ENCODE measurements at places on chromosomes 5 and 9.

DNA sequence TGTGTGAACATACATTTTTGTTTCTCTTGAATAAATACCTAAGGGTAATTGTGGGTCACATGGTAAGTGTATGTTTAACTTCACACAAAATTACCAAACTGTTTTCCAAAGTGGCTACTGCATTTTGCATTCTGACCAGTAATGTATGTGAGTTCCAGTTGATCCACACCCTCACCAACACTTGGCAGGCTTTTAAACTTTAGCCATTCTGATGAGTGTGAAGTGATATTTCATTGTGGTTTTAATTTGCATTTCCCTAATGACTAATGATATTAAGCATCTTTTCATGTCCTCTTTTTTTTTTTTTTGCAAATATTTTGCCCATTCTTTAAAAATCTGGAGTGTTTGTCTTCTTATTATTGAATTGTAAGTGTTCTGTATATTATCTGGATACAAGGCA, 53.5 kb upstream of the MAST4 start:
- DNase-seq, result no peak

DNA sequence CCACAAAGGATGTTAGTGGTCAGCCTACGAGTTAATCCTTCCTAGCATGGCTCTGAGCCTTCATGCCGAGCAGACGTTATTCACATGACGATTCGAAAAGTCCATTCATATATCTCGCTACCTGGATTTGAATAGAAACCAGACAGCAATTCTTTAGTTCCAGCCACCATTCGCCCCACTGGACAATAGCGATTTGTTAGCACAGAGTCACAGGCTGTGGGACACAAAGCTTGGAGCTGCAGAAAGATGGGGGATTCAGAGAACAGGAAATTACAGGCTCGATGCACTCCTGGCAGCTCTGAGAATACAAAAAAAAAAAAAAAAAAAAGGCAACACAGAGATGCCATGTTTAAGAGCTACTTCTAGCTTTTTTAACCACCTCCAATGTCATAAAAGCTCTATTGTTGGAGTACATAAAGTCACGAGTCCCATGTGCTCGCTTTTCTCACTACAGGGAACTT, 110.7 kb downstream of the NR6A1 start:
- DNase-seq, result peak; percentile 62

GRCh38 chr5:96079075-96079474, 117.4 kb upstream of the ELL2 start:
- peak; percentile 86 for DNase-seq

DNA sequence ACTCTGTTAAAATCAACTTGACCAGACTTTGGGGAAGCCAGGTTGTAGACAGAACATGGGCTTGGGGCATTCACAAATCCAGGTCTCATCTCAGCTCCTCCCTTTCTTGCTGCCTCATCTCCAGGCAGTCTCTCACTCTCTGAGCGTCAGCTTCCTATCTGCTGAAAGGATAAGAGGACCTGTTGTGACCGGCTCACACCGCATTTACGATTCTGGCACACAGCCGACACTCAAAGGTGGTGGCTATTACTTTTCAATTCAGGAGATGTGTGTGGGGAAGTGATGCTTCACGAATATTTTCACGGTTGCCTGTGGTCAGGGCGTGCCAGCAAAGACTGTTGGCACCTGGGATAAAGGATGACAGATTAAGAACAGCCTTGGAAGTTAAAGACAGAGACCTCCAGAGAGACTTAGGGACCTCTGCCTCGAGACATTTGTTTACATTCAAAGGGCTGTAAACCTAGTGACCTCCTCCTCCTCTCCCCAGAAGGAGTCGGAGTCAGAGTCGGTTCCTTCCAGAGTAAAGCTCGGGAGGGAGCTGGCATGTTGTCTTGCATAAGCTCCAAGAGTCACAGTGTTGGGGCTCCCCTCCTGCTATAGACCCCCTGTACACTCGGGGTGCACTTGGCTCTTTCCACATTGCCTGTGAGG, 83.2 kb downstream of the AK8 start:
- no peak for DNase-seq

DNA sequence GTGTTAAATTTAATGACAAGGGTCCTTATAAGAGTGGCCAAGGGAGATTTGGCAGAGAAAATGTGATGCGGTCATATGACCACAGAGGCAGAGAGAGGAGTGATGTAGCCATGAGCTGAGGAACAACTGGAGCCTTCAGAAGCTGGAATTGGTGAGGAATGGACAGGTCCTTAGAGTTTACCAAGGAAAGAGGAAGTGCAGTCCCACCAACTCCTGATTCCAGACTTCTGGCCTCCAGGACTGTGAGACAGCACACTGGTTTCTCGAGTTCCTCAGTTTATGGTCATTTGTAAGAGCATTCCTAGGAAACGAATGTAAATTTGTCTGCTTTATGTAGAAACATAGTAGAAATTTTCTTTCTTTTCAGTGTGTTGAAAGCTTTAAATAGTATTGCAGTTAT, 410.1 kb downstream of the CDH18 start:
- no peak for DNase-seq

DNA sequence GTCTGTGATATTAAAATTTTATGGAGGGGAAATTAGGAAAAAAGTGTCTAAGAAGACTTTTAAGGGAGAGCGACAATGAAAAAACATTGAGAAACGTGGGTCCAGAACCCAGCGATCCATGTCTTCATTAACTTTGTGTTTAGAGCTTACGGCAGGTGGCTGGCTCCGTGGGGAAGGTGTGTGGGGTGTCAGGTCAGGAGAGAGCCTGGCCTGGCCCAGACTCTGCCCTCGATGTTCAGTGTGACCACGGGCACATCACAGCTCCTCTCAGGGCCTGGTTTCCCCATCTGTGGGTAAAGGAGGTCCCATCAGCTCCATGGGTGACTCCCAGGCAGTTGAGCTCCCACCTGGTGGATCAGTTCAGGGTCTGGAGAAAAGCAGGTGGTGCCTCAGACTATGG, 22.1 kb downstream of the DAB2IP start:
- DNase-seq, result no peak

GRCh38 chr5:159804121-159804520, 112.2 kb upstream of the ADRA1B start:
- DNase-seq, result no peak

DNA sequence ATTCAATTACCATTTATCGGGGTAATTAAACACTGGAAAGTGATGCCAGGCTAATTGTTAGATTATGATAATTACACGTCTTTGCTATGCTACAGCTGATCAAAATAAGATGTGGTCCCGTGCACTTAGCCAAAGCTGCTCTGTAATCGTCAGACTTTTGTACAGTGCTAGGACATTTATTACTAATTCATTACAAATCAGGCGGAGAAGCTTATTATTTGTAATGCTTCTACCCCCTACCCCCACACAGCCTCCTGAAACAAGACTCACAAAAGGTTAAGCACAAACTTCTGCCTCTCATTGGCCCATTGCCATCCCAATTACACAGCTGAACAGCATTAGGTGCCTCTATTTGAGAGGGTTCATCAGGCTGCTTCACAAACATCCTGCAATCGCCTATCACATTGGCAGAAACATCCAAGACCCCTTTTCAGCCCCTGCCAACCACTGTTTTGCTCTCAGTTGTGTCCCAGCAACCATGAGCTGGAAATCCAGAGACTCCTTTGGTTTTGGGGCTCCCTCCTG, 232.7 kb downstream of the EFNA5 start:
- no peak for DNase-seq

- no peak for DNase-seq
These were observed 186.5 kb downstream of the LURAP1L start for GRCh38 chr9:12961276-12961809.

DNA sequence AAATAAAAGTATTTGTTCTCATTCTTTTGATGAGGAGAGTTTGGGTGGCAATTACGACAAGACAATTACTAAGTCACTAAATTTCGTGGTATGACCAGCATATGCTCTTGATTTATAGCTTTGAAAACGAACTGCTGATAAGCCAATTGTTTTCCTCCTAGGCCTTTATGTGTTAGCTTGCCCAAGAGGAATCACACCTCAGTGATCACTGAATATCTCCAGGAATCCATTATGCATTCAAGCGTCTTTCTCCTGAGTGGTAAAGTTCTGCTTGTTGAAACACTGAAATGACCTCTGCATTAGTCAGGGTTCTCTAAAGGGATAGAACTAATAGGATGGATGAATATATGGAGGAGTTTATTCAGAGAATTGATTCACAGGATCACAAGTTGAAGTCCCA, 677.7 kb upstream of the MEF2C start:
- peak; percentile 62 for DNase-seq

DNA sequence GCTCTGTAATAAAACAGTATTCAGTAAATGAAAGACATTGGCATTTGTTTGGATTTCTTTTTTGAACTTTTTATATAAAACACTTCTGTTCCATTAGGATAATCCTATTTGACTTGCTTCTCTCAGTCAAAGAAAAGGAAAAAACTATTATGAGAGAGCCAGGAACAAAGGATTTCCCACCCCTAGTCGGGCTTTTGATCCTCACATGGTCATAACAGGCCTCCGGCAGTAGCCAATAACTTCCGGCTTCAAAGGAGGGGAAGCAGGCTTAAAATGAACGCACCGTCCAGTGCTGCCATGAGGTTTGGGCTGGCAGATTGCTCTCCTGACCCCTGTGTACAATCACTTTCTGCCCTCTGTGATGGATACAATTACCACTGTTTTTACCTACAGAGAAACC, 209.3 kb downstream of the ZNF608 start:
- no peak for DNase-seq

Measured in ACHN (cell line).